ENCODE measurements at places on chromosomes 1 and 21. TPM values are rescaled to one million over a fixed set of nuclear protein-coding genes. Genes with fewer than 3 reads are reported as not detected.

Gene EXO1
- 26.3 TPM for total RNA-seq

Gene TEX50
- total RNA-seq, result not detected

Gene FAM72A
- 29.2 TPM for total RNA-seq

DNA sequence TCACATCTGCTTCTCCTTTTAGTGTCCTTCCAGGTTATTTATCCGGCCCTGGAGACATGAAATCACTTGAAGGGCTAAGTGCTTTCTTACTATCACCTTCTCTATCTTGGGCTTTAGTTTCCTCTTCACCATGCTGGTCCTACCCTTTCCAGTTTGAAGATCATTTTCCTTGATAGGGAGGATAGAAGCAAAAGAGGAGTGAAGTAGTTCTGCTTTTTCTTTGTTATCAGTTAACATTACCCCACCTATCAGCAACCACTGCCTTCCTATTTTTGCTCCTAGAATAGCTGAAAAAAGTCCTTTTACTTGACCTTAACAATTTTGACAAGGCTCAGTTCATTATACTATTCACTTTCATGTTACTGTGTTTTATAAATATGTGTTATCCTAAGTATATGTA, 19.4 kb downstream of the RGL1 start:
- DNase-seq, result no peak

DNA sequence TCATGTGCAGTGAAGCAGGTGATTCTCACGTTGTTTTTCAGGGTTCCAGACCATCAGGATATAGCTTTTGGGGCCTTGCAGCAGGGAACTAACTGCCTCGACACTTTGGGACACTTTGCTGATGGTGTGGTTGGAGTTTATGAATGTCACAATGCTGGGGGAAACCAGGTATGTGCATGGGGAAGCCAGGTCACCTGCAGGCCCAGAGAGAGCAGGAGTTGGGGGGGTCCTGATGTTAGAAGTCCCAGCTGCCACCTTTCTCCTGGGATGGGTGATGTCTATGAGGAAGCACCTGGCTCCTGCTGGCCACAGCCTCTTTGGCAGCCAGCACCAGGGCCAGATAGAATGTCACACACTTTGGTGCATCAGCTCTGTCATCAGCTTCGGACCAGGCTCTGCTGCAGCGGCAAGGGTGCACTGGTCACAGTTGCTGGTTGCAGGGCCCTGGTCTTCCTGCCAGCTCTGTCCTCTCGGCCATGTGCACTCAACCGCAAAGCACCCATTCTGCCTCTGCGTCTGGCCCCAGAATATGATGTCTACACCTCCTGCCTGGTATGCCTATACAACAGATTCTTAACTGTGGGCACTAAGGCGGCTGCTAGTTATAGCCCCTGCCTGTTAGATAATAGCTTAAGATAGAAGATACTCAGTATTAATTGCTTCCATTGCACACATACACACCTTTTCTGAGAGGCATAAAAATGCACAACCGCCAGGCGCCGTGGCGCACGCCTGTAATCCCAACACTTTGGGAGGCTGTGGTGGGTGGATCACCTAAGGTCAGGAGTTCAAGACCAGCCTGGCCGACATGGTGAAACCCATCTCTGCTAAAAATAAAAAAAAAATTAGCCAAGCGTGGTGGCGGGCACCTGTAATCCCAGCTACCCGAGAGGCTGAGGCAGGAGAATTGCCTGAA, 160.7 kb downstream of the PGBD5 start:
- no peak for DNase-seq

GRCh38 chr1:47675721-47676120, 237.9 kb downstream of the FOXD2 start:
- no peak for DNase-seq

GRCh38 chr1:207021876-207022596, 10.5 kb downstream of the C1orf116 start:
- no peak for DNase-seq

- DNase-seq, result no peak
Measured at GRCh38 chr1:31548534-31548906, 27.8 kb upstream of the TINAGL1 start.

- no peak for DNase-seq
Measured at GRCh38 chr1:172251486-172251885, 169.0 kb upstream of the C1orf105 start.

DNA sequence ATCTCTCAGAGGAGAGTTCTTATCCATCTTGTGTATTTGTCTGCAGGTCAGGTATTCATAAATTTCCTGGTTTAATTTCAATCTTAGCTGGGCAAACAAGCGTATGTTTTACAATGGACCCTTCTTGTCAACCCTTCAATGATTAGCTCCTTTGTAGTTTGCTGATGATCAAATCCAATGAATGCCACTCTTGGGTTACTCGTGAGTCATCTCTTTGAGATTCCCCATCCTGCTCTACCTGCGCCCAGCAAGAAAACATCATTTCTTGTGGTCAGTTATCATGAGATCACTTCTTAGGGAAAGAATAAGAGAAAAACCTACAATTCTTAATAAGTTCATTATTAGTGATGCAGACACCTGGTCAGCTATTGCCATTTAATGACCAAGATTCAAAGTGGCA, 572.3 kb upstream of the PKN2 start:
- DNase-seq, result no peak

GRCh38 chr1:35883635-35884101, 659 bp downstream of the AGO1 start:
- DNase-seq, result no peak

All from Panc1 (cell line).